ENCODE measurements at places on chromosomes 1 and 21.

- DNase-seq = no peak
Measured at GRCh38 chr1:220421508-220421907, 106.4 kb upstream of the MARK1 start.

GRCh38 chr1:22236166-22236565 is 93.3 kb upstream of the WNT4 start:
- DNase-seq = no peak

- no peak for DNase-seq
Measured at GRCh38 chr1:181133969-181134418, 45.5 kb downstream of the IER5 start.

DNA sequence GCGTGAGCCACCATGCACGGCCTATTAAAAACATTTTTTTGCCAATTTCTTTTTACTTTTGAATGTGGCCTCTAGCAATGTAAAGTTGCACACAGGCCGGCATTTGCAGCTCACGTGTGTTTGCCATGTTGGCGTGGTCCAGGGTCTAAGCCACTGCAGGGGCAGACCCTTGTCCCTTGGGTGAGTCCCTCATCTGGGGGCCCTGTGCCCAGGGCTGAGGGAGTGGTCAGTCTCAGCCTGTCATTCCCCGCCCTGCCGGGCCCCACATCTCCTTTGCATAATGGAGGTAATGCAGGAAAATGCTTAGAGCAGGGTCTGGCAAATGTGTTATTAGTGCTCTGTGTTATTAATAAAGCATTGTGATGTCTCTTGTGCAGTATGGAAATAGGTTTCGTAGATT is 16.9 kb downstream of the AGPAT3 start:
- no peak for DNase-seq

DNA sequence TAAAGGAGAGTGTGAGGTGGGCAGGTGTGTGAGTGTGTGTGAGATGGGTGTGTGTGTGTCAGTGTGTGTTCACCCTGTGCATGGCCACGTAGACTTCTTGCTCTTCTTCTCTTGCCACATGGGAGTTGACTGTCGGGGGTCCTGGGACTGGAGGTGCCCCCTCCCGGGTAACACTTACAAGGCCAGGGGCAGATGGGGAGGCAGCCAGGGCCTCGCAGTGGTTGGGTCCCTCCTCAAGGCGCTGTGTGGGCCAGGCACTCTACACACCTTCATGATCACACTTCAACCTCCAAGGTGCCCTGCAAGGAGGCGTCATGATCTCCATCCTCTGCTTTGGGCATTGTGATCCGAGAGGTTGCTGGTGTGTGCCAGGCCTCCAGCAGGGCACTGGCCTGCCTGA is 2.3 kb downstream of the PLA2G2F start:
- no peak for DNase-seq

DNA sequence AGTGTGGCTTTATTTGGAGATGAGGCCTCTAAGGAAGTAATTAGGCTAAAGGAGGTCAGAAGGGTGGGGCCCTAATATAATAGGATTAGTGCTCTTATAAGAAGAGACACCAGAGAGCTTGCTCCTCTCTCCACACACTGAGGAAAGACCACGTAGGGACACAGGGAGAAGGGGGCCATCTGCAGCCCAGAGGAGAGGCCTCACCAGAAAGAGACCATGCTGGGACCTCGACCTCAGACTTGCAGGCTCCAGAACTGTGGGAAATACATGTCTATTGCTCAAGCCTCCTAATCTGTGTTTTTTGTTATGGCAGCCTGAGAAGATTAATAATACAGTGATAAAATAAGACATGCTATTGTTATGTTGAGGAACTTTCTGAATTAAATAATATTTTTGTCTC is 8.3 kb downstream of the RCAN1 start:
- no peak for DNase-seq

DNA sequence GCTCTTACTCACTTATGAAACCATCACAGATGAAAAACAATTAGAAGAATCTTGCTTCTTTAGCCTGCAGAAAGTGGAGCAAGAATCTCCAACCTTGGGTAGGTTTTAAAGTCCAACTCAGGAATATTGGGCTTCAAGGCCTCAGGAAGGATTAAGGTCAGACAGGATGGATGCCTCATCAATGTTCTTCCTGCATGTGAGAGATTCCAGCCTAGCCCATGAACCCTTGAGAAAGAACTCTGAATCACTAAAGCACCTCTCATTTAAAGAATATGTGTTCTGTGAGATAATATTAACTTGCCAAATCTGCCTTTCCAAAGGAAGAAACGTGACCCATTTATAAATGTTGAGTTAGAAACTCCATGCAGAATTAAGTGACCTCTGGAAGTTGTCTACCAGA is 345.2 kb upstream of the CAMK1G start:
- DNase-seq = no peak

- no peak for DNase-seq
Measured at GRCh38 chr1:110259770-110260169, 49.7 kb downstream of the KCNC4 start.

GRCh38 chr1:218930472-218931241 is 243.0 kb upstream of the LYPLAL1 start:
- DNase-seq = no peak

DNA sequence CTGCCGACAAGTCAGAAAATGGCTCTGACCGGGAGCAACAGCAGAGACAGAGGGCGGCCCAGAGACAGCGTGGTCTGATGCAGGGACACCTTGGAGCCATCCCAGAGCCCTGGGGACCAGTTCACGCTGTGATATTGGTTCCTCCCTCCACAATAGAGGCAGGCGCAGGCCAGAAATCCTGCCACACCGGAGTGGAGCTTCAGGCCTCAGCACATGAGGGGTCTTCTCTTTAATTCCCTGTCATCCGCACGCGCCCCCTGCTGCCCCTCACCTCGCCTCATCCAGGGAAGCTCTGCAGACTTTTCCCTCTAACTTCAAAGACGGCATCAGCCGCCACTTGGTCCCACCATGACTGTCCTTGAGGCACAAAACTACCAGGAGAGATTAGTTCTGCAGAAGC is 75.5 kb upstream of the ANGPTL1 start:
- no peak for DNase-seq

DNA sequence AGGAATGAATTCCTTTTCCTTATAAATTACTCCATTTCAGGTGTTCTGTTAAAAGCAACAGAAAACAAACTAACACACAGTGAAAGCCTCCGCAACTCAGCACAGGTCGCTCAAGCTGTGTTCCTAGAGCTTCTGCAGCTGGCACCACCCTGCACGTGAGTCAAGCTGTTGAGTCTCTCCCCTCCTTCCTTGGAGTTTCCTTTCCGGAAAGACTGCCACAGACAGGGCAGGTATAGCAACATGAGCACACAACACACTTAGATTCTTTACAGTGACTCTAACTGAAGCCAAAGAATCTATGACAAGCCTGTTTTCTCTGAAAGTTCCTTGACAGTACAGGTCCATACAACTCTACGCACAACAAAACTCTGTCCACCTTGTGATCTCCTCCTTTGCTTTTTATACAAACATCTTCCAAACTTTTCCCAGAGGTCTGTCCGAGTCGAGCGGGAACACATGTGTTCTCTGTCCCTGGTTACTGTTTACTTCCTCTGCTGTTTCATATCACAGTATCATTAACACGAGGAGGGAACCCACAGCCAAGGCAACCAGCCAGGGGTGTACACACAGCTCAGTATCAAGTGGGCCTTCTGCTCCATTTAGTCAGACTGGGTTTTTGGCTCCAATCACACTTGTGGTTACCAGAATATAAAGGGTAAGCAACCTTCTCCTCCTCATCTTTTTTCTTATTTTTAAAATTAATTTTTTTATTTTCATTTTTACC is 38.7 kb upstream of the DESI2 start:
- no peak for DNase-seq

GRCh38 chr1:28256197-28256827 is 3.0 kb upstream of the SESN2 start:
- DNase-seq = no peak

GRCh38 chr1:77556045-77556444 is 126.4 kb downstream of the ZZZ3 start:
- no peak for DNase-seq

DNA sequence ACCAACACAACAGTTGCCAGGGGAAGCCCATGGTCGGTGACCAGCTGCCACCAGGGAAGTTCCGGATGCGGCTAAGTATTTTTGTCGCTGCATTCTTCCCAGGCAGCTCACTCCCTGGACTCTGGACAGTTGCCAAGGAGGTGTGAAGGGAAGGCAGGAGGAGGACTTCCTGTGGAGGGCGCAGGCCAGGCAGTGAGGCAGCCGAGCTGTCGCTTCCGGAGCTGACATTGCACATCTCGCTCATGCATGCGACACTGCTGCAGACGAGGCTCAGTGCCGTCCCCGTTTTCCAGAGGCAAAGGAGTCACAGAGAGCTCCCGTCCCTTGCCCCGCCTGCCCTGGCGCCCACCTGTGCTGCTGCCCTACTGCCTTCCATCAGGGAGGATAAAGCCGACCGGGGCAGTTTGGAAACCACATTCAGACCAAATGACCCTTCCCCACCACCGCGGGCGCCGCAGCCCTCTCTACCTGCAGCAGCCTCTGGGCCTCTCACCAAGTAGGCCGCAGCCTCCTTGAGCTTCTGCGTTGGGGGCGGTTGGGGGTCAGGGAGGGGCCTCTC is 81.4 kb downstream of the NENF start:
- DNase-seq = no peak

- DNase-seq = no peak
Measured at GRCh38 chr1:168161459-168161858, 17.3 kb upstream of the TIPRL start.

DNA sequence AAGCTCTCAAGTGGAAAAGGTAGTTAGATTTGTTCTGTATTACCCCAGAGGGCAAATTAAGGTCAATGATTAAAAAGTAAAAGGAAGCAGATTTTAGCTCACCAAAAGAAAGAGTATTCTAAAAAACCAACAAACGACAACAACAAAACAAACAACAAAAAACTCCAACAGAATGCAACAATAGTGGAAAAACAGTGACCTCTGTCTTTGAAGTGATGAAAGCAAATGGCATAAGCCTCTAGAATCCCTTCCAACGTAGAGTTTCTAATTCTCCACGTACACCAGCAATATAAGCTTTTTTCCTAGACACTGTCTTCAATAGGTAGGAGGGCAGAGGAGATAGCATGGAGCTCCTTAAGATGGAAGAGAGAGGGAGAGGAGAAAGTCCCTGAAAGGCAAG is 359.1 kb downstream of the TTLL7 start:
- DNase-seq = no peak

DNA sequence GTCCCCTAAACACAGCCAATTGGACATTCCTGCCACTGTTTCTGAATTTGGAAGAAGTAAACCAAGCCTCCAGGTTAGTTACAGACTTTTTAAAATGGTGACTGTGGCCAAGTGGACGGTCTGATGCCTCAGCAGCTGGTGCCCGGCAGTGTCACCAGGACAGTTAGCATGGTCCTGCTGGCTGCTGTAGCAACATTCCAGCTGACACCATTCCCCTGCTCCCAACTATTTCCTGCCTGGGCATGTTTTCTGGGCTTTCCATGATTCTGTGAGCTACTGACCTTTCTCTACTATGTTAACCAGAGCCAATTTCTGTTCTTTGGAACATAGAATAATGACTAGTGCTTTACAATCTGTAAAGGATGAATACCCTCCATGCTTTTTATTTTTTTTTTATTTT is 95.0 kb downstream of the TLR5 start:
- no peak for DNase-seq

DNA sequence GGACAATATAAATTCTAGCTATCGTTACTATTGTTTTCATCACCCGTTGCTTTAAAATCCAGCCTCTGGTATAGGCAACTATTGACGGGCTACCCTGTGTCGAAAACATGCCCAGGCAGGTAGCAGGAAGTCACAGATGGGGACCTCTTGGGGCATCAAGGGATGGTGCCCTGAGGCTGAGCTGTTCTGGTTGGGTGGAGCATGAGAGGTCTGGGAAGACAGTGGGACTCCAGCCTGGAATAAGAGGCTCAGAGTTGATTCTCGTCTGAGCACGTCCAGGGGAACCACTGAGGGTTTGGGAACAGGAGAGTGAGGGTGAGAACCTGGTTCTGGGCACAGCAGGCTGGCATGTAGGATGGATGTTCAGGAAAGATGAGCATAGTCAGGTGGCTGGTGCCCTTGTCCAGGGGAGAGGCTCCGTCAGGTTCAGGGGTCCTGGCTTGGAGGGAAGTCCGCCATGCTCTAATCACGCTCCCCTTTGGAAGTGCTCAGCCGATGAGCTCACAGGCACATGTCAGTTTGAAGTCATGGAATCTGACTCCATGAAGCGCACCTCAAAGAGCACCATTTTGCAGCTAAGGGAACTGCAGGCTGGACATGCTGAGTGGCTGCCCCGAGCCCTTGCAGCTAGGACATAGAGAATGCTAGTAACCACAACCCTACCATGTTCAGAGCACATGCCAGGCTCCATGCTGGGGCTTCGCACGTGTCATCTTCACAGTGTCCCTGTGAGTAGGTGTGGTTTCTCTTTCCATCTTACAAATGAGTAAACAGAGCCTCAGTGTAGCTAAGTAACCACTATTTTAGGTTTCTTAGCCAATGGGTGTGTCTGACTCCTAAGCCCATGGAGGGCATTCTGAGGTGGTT is 21.0 kb downstream of the PCSK9 start:
- no peak for DNase-seq

DNA sequence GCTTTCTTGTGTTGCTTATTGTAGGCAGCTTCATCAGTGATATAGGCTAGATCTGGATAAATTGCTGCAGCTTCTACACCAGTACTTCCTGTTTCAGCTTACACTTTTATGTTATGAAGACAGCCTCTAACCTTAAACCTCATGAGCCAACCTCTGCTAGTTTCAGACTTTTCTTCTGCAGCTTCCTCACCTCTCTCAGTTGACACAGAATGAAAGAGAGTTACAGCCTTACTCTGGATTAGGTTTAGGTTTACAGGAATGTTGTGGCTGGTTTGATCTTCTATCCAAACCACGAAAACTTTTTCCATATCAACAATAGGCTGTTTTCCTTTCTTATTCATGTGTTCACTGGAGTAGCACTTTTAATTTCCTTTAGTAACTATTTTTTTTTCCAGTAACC is 76.9 kb upstream of the RNPC3 start:
- no peak for DNase-seq

GRCh38 chr1:245762396-245762910 is 607.7 kb downstream of the KIF26B start:
- DNase-seq = no peak

DNA sequence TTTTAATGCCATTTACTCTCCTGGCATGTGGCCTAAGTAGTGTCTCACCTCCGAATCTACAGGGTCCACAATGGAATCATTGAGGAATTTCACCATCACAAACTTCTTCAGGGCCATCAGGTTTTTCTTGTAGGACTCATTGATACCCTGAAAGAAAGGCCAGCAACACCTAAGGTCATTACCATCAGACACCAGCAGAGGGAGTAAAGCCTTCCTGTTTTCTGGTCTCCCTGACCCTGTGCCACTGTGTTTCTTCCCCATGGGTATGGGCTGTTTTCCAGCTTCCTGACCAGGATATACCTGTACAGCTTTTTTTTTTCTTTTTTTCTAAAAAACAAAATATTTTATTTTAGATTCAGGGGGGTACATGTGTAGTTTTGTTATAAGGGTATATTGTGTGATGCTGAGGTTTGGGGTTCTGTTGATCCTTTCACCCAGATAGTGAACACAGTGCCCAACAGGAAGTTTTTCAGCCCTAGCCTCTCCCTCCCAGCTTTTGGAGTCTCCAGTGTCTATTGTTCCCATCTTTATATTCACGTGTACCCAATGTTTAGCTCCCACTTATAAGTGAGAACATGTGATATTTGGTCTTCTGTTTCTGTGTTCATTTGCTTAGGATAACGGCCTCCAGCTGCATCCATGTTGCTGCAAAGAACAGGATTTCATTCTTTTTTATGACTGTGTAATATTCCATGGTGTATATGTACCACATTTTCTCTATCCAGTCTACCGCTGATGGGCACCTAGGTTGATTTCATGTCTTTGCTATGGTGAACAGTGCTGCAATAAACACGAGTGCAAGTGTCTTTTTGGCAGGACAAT is 18.3 kb downstream of the PPT1 start:
- no peak for DNase-seq

- no peak for DNase-seq
Measured at GRCh38 chr1:165143437-165144065, 213.0 kb downstream of the LMX1A start.
